CD4-positive, CD25-positive, alpha-beta regulatory T cell (primary cell): ENCODE measurements at places on chromosomes 3 and 15.
A peak's percentile ranks its signal among the peaks of the same experiment; 100 is the strongest.

- peak; percentile 54 for DNase-seq
Observed at GRCh38 chr3:49813497-49814174, at the start of gene UBA7. UBA7 (minus strand) TSS chr3:49813953; CDS start chr3:49813787, 166 bp downstream.

DNA sequence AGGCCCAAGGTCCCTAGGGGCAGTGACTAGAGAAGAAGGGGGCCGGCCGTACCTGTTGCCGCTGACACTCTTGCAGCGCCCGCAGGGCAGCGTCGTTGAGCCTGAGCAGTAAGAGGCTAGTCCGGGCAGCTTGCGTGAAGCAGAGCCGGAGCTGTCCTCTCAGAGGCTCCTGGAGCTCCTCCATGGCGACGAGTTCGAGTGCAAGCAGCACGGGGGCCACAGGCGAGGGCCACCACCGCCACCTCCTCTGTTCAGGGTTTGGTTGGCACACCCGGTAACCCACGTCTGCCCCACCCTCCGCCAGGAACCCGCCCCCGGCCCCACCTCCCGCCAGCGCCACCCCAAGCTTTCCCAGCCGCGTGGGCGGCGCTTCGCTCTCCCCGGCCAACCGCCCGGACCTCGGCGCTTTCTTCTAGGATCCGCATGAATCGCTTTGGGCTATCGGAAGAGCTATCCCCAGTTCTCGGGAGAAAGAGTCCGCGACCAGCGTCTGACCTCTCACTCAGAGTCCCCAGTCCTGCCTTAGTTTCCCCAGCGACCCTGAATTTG, at the start of gene ELL3:
Gene ELL3, minus strand, starts transcription at position 249 of the 549 bp plus-strand sequence. Its CDS starts 65 bp downstream, at position 184.
- peak; percentile 72 for DNase-seq

GRCh38 chr3:13559764-13560525, 11.0 kb downstream of the FBLN2 start:
- no peak for DNase-seq

DNA sequence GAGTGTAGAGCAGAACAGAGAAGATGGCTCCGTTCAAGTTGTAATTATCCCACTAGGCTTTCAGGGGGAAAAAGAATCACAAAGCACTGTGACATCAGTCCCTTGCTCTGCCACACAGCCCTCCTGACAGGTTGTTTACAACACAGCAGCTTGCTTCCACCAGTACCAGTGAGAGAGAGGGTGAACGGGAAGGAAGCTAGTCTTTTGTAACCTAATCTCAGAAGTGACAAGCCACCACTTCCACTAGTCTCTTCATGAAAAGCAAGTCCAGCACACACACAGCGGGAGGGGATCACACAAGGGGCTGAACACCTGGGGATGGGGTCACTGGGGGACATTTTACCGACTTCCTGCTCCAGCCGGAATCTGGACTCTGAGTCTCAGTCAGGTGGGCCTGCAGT, 86.3 kb downstream of the FAM81A start:
- DNase-seq: peak; percentile 43

GRCh38 chr3:20974396-20974795, 776.6 kb downstream of the ZNF385D start:
- DNase-seq: no peak

DNA sequence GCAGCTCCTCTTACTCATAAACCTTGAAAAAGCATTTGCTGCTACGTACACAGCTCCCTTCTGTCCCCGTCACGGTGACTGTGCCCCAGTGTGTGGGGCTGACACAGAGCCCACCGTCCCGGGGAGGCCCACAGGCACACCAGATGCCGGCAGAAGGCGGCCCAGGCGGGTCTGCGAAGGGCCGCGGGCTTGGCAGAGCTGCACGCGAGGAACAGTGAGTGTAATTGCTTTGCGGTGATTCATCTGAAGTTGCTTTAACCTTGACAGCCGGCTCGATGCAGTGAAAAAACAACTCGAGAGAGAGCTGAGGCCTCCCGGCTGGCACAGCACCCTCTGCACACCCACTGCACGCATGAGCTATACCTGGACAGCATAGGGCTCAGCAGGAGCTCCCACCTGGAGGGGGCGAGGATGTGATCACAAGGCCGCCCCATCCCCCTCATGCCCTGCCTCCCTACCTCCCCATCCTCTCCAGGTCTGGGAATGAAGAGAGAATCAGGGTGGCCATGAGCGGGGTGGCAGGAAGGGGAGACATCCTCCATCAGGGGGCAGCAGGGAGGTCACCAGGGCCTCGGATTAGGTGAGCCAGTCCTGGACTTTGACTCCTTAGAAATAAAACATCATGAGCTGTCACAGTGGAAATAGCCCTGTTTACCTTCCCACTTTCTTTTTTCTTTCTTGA, 172.7 kb downstream of the MEGF11 start:
- DNase-seq: no peak

DNA sequence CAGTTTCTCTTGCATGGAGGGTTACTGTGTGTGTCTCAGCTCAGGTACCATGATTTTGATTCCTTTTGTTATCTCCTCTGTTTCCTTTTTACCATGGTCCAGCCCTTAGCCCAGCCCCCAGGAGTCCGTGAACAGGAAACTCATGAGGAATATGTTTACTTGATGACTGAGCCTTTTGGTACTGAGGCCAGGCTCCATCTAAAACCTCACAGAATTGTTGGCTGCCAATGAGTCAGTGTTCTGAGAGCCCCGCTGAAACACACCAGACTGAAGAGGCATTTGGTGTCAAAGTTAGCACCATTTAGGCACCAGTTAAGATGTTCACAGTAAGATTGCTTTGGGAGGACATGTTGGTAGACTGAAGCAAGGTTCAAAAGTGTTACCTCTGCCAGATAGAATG, 80.9 kb downstream of the DGKG start:
- no peak for DNase-seq

GRCh38 chr3:109685084-109686079, 348.0 kb upstream of the DPPA4 start:
- DNase-seq: no peak

DNA sequence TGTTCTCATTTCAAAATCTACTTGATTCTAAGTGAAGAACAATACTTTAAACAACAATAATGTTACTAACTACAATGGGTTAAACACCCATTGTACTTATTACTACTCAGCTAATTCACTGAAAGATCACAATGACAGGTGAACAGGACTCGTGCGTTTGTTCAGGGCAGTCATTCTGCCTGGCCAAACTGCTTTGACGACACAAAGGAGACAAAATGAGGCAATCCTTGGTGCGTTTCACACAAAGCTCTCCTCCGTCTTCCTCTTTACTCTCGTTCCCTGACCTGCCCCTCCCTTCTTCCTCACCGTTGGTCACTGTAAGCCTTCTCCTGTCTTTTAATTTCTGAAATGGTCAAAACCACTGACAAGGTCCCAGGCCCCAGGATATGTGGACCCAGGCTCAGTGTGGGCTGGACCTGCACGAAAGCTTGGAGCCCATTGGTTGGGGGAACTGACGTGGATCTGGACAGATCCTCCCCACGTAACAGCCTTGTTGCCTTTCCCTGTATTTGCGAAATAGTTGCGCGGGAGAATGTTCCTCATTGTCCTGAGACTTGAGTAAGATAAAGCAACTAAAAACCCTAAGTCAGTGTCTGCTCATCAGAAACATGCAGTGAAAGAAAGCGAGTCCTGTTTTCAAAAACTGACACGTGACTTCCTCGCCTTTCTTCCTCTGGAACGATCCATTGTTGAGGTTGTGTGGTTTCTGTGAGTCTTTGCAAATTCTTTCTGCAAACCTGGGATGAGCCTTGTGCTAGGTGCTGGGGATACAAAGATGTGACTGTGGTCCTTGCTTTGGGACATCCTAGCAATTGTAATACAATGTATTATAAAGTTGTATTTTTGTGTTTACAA, 147.1 kb upstream of the RGMA start:
- DNase-seq: no peak

GRCh38 chr3:177672252-177672911, 475.1 kb upstream of the TBL1XR1 start:
- DNase-seq: no peak

DNA sequence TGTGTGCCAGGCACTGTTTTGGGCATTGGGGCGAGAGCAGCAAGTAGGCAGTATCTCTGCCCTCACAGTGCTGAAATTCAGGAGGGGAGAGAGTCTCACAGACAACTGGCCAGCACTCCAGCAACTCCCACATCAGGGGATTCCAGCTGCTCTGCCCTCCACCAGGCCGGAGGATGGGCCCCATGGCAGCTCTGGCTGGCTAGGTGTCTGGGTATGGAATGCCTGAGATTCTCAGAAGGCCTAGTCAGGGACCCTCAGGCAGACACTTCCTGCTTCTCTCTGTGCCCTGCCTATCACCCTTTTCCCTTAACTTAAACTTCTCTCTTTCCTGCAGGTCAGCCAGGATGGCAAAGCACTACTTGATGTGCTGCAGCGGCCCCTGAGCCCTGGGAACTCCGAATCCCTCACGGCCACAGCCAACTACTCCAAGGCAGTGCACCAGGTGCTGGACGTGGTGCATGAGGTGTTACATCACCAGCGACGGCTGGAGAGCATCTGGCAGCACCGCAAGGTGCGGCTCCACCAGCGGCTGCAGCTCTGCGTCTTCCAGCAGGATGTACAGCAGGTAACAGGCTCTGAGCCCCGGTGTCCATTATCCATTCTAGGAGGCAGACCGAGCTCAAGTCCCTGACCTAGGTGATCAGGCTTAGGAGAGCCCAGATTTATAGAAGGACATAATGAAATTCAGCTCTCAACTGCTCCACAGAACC, 342.2 kb upstream of the ROPN1 start:
- no peak for DNase-seq

GRCh38 chr3:43378066-43378935, 92.0 kb downstream of the SNRK start:
- DNase-seq: peak; percentile 46

DNA sequence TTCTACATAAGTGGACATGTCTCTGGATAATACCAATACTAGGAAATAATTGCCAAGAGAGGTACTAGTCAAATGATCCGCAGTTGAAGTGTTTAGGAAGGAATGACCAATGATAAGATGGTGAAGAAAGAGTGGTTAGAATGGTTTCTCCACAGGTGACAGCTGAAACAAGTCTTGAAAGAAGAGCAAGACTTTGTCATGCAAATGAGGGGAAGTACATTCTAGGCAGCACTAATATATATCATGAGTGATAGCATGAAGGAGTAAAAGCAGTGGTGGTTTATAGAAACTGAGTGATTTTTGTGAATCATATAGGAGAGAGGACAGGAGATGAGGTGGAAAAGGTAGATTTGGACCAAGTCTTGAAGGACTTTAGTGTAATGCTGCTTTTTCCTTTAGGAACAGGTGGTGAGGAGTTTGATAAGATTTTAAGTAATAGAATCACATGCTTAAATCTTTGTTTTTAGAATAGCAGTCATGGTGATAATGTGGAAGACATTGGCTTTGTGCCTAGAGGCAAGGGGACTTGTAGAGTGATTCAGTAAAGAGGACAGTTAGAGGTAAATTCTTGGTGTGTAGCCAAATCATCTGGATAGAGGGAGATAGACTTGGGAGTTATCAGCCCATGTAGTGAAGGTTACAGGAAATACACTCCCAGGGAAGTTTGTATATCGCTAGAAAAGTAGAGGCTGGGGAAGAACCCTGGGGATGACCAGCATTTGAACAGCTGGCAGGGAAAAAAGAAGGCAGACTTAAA, 31.9 kb downstream of the SLMAP start:
- DNase-seq: no peak
